ENCODE measurements at places on chromosomes 7 and 10.

DNA sequence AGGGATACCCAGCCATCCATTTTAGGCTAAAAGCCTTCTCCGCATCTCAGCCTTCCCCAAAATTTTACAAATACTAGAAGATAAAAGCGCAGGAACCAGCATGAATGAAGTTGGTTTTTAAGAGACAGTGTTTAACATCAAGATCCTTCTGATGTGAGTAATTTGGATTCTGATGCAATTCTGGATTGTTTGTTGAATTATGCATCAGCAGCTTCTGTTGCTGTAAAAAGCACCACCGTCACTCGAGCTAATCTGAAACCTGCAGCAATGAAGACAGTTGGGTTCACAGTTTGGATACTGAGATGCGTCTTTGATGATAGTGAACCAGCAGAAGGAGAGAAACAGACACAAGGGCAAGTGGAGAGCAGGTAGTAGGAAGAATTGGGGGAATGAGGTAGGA is 179.2 kb downstream of the PLXNA4 start:
- no peak for DNase-seq

DNA sequence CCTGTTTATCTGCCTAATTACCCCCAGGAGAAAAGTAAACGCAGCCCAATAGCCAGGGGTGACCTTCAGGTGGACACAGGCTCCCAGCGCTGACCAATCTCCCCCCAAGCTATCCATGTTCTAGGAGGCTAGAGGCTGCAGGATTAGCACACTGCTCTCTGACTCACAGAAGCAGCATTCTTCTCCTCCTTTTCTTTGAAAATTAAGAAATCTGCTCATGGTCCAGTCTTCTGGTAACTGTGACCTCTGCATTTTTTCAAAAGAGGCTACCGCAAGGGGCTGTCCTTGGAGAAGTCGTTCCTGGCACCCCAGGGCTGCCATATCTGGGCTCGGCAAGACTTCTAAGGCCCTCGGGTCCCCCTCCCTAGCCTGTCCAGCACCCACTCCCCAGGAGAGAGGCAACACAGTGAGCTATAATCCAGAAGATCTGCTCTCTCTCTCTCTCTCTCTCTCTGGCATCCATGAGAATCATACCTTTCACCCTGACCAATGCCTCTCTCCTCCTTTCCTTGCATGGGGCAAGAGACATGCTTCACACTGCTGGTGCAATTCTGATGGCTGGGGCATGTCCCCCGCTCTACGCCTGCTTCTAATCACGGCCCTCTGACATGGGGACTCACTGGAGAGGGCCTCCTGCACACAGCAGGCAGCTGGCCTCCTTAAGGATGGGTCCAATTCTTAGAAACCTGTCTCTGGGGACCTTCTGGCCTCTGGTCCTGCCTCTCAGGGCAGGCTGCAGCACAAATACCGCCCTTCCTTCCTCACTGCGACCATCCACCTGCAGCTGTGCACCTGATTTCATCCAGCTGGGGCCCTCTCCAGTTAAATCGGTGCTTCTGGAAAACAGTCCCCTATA is 27.3 kb downstream of the ANXA11 start:
- DNase-seq = no peak

- no peak for DNase-seq
Observed at GRCh38 chr7:137996386-137996851, 5.5 kb downstream of the CREB3L2 start.

- DNase-seq = peak; percentile 45
Observed at GRCh38 chr10:132585732-132586722, 48.4 kb downstream of the INPP5A start.

- no peak for DNase-seq
Observed at GRCh38 chr10:109914966-109915365, 8.3 kb downstream of the XPNPEP1 start.

DNA sequence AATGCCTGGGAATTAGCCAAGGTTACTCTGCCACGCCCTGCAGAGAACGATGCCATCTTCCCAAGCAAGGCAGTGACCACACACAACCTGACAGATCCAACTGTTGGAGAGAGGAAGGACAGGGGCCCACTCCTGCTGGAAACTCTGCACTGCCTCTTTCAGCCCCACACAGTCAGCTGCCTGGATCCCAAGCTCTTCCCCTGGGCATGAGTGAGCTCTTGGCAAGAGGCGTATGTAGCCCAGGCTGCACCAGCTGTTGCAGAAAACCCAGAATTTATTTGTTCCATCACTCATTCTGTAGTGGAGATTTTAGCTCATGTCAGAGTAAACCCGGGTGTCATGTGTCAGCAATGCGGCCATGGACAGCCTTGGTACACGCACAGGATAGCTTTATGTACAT is 135.1 kb upstream of the TRIM24 start:
- no peak for DNase-seq

DNA sequence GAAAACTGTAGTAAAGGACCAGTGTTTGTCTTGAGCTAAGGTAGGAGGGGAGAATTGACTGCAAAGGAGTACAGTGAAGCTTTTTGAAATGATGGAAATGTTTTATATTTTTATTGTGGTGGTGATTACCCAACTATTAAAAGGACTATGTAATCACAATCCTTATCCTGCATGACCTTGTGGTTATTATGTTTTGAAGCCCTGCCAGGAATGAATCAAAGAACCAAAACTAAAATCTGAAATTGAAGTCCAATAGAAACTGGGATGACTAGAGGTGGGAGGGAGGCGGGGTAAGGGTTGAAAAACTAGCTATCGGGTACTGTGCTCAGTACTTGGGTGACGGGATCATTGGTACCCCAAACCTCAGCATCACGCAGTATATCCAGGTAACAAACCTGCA is 8.2 kb downstream of the CCDC7 start:
- DNase-seq = no peak

- no peak for DNase-seq
Observed at GRCh38 chr10:118771976-118772375, 17.2 kb upstream of the CACUL1 start.

- DNase-seq = peak; percentile 66
Observed at GRCh38 chr10:120961795-120962755, 110.9 kb downstream of the WDR11 start.

DNA sequence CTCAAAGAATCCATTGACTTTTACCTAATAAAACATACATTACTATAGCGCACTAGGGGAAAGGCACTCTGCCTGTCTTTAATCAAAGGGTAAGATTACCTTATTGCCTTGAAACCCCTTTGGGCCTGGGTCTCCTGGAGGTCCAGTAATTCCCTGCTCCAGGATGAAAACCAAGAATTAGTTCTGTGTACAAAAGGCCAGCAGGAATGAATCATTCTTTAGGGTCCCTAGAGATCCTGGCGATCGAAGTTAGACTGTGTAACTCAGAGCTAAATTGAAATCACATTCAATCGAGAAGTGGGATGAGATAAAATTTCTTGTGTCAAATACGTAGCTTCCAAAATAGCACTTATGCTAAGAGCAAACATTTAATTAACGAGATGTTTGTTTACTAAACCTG is 29.8 kb downstream of the COL28A1 start:
- DNase-seq = no peak

GRCh38 chr7:16264823-16265804 is 156.2 kb downstream of the CRPPA start:
- DNase-seq = no peak

DNA sequence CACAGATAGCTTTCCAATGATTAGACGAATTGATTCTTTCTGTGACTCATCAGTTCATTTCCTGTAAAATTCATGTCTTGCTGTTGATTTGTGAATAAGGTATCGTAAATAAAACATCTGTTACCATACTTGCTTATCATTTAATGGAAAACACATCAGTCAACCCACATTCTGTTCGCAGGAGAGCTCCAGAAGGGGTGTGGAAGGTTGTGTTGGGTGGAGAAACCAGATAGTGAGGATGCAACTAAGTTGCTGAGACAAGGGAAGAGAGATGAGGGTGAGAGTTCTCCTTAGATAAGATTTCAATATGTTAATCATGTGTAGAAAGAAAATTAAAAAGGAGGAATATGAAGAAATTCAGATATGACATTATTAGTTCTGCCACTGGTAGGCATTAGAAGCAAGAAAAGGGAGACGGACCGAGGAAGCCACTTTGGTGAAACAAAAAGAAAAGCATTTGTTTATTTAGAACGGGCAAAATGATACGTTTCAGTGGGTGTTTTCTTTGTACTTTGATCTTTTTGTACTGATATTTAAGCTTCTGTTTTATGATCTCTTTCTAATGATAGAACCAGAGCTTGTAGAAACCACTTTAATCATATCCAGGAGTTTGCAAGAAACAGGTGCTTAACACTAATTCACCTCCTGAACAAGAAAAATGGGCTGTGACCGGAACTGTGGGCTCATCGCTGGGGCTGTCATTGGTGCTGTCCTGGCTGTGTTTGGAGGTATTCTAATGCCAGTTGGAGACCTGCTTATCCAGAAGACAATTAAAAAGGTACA is 7.8 kb downstream of the CD36 start:
- DNase-seq = no peak

DNA sequence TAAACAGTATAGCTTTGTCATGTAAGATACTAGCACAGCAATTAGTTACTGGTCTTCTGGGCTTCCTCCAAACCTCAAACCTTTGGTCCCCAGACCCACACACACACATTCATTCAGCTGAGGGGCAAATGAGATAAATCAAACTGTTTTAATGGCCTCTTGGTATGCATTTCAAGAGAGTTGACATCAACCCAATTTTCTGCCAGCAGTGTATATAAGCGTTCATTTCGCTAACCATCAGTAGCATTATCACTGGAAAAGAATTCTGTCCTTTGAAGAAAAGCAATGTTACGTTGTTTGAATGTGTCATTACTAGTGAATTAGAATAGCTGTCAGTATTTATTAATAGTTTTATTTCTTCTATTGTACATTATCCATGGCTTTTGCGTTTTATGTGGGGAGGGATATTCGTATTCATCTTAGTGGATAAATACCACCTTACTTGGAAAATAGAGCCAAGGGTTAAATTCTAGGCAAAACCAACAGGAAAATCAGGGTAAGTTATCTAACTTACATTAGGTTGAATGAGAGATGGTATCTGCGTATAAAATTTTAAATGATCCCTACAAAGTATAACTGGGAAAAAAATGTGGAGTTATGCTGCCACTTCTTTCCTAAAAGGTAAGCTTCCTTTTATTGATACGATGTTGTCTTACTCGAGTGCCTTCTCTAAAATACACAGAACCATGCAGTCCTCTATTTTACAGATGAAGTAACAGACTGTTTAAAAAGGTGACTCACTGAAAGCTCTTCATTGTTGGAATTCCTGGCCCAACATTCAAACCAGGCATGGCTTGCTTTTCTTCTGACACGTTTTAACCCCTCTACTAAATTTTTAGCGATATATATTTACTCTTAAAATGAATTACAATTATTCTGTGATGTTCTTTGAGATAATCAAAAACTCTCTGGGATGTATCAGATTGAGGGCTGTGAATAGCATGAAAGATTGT is 2.0 kb upstream of the ZMYND11 start:
- DNase-seq = no peak

DNA sequence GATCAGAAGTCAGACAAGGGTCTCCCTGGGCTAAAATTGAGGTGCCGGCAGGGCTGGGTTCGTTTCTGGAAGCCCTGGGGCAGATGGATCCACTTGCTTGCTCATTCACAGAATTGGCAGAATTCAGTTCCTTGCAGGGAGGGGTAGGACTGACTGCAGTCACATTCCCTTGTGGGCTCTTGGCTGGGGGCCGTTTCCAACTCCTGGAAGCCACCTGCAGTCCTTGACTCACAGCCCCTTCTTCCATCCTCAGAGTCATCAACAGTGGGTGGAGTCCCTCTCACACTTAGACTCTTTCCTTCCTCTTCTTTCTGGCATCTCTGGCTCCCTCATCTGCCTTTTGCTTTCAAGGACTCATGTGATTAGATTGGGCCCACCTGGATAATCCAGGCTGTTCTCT is 54.6 kb upstream of the NANOS1 start:
- peak; percentile 31 for DNase-seq

- no peak for DNase-seq
Observed at GRCh38 chr7:43671521-43671920, 57.8 kb downstream of the COA1 start.

GRCh38 chr10:17510242-17510908 is 56.0 kb upstream of the ST8SIA6 start:
- no peak for DNase-seq

- DNase-seq = no peak
Observed at GRCh38 chr10:75464478-75465449, 33.3 kb downstream of the LRMDA start.

GRCh38 chr7:155644971-155645509 is 579 bp downstream of the RBM33 start:
- DNase-seq = peak; percentile 63

GRCh38 chr10:107081644-107082043 is 82.9 kb downstream of the SORCS1 start:
- no peak for DNase-seq

- DNase-seq = no peak
Observed at GRCh38 chr7:137655804-137656203, 191.0 kb downstream of the DGKI start.

DNA sequence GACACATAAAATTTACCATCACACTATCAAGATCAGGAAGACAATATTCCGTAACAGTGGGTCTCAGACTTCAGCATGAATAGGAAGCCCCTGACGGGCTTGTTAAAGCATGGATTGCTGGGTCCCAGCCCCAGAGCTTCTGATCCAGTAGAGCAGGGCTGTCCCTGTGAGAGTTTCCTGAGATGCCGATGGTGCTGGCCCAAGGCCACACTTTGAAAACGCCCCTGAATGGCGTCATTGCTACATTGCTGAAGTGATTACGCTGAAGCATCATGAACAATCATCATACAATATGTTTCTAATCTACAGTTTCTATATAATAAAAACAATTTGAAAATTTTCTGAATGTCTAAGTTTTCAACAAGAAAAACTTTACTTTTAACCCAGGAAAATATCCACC is 38.0 kb upstream of the TMEM72 start:
- DNase-seq = peak; percentile 12

- peak; percentile 55 for DNase-seq
Observed at GRCh38 chr7:4123823-4124222, 558.3 kb upstream of the FOXK1 start.

DNA sequence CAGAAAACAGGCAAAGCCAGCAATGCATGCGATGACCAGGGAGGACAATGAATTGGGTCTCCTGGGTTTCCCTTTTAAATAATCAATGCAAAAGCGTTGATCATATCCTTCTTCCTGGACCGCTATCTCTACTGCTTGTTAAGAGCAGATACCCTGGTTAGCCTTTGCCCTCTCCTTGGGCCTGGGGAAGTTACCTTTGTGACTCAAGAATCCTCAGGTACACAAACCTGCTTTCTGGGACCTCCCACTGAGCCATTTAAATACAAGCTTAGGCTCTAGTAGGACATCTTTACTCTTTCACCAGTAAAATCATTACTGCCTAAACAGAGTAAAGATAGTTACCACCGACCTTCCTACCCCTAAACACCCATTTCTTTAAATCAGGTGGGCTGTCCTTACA is 173.9 kb downstream of the WNT2 start:
- DNase-seq = no peak

- no peak for DNase-seq
Observed at GRCh38 chr7:33054261-33054964, 8.2 kb downstream of the NT5C3A start.

DNA sequence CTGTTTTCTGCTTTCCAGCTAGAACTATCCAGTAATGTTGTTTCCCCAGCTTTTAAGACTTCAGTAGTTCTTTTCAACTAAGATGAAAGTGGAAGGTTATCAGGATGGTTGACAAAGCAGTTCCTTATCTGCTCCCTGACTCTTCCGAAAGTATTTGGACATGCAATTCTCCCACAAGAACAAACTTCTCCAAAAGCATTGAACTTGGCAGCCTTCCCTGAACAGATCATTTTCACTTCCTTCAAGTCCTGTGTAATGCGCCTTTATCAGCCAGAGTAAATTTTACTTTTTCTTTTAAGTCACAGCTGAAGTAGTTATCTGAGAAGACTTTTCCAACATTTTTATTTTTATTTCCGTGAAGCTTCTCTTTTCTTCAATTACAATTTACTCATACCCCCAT is 39.7 kb downstream of the CDC14C start:
- DNase-seq = no peak

- no peak for DNase-seq
Observed at GRCh38 chr10:77768039-77768438, 130.4 kb upstream of the KCNMA1 start.

Data from islet precursor cell (in vitro differentiated cells).